ENCODE measurements at places on chromosomes 13 and 19.

- no peak for DNase-seq
Observed at GRCh38 chr19:46579361-46579879, 21.7 kb upstream of the CALM3 start.

- DNase-seq, result no peak
Observed at GRCh38 chr19:3006075-3006767, 22.9 kb downstream of the TLE2 start.

GRCh38 chr13:69485991-69486592, 621.5 kb upstream of the ATXN8OS start:
- no peak for DNase-seq

GRCh38 chr19:31378404-31378803, 29.2 kb upstream of the TSHZ3 start:
- no peak for DNase-seq

DNA sequence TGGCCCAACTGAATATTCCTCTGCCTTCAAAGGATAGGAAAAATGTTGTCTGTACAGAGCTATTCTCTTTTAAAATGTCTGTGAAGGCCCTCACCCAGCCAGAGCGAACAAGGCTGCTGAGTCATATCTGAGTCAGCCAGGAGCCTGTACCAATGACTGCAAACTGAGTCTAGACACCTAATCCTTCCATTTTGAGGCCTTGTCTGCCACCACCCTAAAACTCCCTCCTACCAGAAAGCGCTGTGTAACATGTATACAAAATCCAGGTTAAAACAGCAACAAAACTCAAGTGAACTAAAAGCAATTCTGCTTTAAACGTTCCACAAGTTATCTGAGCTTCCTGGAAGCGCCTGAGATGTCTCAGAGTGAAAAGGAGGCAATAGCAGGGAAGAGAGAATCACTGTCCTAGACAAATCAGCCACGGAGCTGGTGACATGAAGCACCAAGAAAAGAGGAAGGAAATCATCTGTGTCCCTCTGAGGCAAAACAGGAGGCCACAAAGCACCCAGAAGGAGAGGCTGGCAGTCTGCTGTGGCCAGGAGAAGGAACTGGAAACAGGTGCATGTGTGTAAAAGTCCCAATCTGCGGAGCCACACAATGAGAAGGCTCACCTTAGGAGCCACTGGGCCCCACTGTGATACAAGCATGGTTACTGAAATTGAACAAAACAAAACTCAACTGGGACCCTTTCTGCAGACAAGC, 10.2 kb downstream of the DHRS12 start:
- DNase-seq, result no peak

GRCh38 chr13:46340631-46341111, 46.4 kb downstream of the RUBCNL start:
- no peak for DNase-seq

GRCh38 chr13:30526612-30527495, 61.1 kb upstream of the HMGB1 start:
- DNase-seq, result no peak

DNA sequence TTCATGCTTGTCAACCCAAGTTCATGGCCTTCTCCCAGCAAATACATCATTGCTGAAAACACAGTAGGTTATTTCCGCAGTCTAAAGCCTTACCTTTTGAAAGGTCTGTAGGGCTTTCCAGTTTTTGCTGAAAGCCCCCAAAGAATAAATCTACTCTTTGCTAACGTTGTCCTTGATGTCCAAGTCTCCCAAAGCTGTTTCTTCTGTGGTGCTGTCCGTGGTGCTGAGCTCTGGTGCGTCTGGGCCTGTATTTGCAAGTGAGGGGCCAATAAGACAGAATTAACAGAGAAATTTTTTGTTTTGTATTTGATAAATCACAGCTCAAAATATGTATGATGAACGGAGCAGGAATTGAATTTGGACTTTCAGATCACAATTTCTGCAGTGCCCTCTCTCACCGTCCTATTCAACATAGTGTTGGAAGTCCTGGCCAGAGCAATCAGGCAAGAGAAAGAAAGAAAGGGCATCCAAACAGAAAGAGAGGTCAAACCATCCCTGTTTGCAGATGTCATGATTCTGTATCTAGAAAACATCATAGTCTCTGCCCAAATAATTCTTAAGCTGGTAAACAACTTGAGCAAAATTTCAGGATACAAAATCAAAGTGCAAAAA, 9.8 kb upstream of the LGALS16 start:
- DNase-seq, result no peak

GRCh38 chr19:53810891-53811290, 13.2 kb downstream of the NLRP12 start:
- no peak for DNase-seq

DNA sequence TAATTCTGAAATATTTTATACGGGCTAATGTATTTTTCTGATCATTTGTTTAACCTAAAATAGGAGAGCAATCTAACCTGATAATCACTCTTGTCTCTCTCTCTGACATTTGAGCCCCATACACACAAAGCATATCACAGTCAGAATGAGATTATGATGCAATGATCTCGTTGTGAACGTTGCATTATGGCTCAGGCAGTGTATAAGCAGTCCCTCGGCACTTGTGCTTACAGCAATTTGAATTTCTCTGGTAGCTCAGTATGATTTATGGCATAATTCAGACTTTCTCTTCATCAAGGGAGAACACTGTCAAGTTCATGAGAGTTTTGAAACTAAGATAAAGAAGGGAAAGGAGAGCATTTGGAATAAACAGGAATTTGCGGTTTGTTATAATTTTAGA, 256.1 kb downstream of the DACH1 start:
- DNase-seq, result no peak

- no peak for DNase-seq
Observed at GRCh38 chr19:40262422-40262821, 22.7 kb downstream of the AKT2 start.

DNA sequence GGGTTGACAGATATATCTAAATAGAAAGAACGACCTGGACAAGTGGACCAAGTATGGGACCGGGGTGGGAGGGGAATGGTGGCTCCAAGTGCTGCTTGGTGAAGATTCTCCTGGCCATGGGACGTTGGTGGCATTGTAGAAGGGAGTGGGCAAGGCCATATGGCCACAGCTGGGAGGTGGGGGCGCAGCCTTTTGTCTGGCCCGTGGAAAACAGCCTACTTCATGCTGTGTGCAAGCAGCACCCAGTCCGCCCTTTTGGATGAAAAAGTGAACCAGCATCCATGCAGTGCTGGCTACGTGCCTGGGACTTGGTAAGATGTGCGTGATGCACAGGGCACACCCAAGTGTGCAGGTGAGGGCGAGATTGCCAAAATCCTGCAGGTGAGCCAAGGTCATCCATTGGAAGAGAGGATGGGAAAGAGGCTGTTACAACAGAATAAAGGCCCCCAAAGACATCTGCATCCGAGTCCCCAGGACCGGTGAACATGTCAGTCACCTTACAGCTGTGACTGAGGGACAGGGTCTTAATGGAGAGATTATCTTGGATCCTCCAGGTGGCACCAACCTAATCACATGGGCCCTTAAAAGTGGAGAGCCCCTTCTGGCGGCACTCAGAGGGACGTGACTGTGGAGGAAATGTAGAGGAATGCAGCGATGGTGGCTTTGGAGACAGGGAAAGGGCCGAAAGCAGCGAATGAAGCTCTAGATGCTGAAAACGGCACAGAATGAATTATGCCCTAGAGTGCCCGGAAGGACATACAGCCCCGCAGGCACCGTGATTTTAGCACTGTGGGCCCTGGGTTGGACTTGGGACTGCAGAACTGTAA, 40.8 kb downstream of the TEX29 start:
- DNase-seq, result no peak

- no peak for DNase-seq
Observed at GRCh38 chr13:46860722-46861121, 36.1 kb downstream of the HTR2A start.

- no peak for DNase-seq
Observed at GRCh38 chr13:20080377-20081164, 80.3 kb downstream of the GJA3 start.

DNA sequence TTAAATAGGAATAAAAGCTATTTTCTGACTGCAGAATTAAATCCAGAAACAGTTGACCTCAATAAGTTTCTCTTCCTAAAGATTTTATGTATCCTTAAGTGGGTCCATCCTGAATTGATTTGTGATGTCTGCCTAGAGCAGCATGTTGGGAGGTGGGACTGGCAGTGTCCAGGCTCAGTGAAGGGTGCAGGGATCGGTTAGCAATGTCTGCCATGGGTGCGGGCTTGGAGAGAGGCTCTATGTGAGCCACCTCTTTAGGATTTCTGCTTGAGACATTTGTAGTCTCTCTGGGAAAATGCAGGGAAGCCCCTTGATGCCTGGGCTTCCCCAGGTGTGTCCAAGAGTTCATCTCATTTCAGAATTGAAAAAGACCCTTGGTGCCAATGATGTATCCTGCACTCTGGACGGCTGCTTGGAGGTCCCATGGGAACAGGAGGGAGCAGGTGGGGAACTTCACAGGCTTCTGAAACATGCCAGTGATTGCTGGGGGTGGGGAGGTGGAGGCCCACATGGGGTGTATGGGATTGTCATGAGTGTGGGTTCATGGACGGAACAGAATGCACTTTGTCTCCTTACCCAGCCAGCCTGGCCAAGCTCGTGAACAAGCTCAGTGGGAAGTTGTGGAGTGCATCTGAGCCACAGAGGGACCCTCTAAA, 6.2 kb upstream of the COLGALT1 start:
- no peak for DNase-seq

DNA sequence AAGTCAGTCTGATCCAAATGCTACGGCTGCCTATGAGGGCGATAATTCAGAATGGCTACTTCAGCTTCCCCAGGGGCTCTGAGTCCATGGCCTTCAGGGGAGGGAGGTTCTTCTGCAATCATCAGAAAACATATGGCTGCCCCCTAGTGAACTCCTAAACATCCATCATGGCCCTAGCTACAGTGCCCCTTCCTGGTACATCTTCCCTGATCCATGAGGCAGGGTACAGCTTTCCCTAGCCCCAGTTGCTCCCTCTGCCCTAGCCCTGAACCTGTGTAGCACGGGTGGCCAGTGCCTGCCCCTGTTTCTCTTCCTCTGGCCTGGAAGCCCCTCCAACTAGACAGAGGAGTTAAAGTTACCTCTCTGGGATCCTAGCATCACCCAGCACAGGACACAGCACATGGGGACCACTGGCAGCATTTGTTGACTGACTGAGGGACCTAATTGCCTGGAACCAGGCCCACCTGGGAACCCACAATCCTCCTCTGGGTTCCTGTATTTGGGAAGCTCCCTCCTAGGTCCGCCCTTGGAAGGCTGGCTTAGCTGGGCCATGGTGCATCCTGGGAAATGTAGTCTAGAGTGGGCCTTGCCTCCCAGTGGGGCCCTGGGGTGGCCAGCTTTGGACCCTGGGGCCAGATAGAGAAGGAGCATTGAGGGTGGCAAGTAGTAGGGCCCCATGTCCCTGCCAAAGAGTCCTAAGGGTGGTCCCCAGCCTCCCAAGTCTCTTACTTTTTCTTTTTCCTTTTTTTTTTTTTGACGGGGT, 17.7 kb upstream of the SEMA6B start:
- no peak for DNase-seq

- DNase-seq, result no peak
Observed at GRCh38 chr19:5943623-5944022, 29.6 kb downstream of the CAPS start.

GRCh38 chr19:19193926-19194325, 1.9 kb downstream of the RFXANK start:
- no peak for DNase-seq

DNA sequence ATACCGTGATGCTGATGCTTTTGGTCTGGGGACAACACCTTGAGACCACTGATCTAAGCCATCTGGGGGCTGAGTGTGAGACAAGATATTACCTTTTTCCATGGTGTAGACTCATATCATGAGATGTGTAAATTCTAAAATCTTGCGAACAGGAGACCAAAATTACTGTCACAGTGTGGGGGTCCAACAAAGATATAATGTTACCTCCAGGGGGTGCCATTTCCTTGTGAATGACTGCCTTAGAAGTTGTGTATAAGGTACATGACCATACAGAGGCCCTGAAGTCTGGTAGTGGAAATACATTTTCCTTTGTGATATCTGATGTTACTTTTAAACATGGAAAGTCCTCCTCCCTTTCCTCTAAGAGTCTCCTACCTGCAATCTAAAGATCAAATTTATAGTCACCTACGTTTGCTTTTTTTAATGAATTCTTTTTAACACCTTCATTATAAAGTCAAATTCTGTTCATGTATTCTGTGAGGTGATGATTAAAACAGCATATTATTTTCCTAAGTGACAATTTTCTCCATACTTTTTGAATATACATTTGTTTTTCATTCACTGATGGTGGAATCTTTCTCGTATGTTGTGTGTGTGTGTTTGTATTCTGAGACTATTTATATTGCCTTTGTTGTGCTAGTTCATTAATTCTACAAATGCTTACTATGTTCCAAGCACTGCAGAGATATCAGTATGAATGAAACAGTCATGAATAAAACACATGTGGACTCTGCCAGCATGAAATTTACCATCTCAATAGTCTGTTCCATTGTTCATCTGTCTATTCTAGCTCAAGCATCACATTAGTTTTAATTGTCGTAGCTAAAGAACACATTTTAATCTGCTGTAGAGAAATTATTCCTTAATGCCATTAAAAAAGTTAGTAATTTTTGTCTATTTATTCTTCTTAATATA, 113.7 kb downstream of the RFC3 start:
- peak; percentile 2 for DNase-seq

DNA sequence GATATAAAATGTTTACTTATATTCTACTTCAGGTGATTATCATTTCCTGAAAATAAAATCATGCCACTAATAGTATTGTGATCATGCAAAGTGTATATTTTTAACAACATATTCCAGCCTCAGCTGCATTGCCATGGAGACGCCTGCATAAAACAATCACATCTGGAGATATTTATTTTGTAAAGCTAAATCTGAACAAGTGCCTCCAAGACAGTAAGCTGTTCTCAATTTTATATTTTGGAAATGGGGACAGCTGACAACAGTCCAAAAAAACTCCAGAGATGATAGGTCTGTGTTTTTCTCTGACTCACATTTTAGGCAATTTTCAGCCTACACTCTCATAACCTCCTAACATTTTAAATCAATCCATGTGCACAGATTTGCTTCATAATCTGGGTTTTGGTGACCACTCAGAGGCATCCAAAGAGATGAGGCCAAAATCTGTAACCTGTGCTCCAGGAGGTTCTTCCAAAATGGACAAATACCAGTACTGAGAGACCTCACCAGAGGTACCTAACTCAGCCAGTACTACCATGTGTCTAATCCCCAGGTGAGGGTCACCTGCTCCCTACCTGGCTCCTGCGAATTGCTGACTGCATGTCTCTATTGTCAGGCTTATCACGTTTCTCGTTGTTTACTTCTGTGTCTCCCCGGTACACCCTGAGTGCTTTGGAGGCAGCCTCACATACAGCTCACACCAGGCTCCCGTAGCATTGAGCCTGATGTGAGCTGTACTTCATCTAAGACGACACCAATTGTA, 62.7 kb downstream of the COL4A1 start:
- DNase-seq, result no peak

DNA sequence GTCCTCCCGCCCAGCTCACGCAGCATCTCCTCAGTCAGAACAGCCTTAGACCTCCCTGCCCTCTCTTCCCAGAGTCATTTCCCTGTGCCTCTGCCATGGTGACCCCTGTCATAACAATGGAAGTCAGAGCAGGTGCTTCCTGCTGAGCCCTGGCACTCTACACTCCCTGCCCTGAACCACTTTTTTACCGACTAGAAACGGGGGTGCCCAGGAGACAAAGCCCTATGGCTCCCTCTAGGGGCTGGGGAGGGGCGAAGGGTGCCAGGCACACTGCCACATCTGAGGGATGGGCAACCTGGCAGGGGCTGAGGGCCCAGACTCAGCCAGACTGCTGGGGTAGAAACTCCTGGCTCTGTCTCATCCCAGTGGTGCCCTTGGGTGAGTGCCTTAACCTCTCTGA, 16.4 kb downstream of the ZNF574 start:
- no peak for DNase-seq
